Chondrocyte (in vitro differentiated cells): ENCODE measurements at places on chromosomes 4 and X. TPM values are rescaled to one million over a fixed set of nuclear protein-coding genes. Genes with fewer than 3 reads are reported as not detected.

DNA sequence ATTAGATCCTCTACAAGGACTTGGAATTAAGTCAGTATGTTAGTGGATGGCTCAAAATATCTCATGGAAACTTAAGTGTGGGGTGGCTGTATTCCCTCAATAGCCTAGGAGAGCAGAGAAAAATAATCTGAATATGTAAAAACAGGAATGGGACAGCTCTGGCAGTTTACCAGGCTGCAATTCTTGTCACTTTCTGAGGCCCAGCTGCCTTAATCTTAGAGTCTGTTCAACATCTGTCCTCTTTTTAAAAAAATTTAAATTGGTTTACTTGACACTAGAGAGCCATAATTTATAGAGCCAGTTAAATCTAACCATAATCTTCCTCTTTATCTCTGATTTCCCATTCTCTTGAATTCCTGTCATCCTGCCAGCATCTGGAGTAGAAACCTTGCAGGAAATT is 109.2 kb upstream of the CXCL13 start:
- no peak for DNase-seq

ZNF185 gene
- 6.0 to 14.0 TPM (median 13.7 TPM) in 3 replicates for total RNA-seq

DNA sequence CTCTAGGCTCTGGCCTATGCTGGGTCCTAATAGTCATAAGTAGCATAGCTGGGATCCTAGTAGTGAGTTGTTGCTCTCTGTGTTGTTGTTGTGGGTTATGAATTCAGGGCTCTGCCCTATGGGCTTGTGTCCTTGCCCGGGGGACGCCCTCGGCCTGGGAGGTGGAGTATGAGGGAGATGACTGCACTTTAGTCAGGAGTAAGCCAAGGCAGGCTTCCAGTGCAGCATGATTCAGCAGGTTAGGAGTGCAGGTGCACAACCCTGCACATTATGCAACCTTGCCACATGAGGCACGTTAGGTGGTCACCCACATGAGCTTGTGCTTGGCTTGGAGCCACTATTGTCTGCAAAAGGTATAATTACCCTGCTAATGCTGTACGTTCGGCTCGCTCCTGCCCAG is 58.4 kb upstream of the CCDC149 start:
- no peak for DNase-seq

PAK3 gene
- total RNA-seq = 0.27 to 0.46 TPM (median 0.41 TPM) in 3 replicates

DNA sequence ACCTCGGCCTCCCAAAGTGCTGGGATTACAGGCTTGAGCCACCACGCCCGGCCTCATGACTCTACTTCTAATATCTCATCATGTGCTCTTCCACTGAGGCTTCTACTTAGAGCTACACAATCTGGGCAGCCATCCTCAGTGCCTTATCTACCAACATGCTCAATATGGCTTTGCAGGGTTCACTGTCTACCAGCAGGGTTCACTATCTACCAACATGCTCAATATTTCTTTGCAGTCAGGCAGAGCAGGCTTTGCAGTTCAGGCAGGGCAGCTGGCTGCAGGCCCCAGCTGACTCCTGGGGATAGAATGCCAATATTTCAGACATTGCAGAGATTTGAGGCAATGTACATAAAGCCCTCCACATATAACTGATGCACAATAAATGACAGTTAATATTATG is 47.5 kb downstream of the PKD2 start:
- no peak for DNase-seq

GAGE12H gene
- total RNA-seq = not detected in 3 replicates

- no peak for DNase-seq
These were observed 244.3 kb downstream of the EVC2 start for GRCh38 chr4:5463936-5464650.

KIAA0232 gene
- total RNA-seq = 24.7 to 27.4 TPM (median 26.2 TPM) in 3 replicates

GRCh38 chr4:147543034-147543433 is 62.1 kb downstream of the EDNRA start:
- DNase-seq = no peak

FREM3 gene
- total RNA-seq = not detected in 3 replicates

DNA sequence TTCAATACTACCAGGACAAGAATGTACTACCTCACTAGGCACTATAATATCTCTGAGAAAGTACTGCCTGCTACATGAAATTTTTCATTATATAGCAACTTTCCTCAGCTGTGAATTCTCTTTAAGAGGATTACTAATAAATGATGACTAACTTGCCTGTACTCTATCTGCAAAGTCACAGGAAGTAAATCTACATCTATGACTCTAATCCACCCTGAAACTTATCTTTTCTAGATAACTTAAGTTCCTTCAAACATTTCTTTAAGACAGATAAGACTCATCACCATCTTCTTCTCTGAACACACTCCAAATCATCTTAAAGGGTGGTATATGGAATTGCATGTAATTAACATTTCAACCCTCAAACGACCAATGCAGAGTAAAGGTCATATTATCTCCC is 28.8 kb downstream of the RPS6KA3 start:
- no peak for DNase-seq

ITM2A gene
- total RNA-seq = 0.56 TPM in 1 of 3 replicates, not detected in the others

RTL5 gene
- total RNA-seq = 8.5 to 14.4 TPM (median 14.1 TPM) in 3 replicates

DNA sequence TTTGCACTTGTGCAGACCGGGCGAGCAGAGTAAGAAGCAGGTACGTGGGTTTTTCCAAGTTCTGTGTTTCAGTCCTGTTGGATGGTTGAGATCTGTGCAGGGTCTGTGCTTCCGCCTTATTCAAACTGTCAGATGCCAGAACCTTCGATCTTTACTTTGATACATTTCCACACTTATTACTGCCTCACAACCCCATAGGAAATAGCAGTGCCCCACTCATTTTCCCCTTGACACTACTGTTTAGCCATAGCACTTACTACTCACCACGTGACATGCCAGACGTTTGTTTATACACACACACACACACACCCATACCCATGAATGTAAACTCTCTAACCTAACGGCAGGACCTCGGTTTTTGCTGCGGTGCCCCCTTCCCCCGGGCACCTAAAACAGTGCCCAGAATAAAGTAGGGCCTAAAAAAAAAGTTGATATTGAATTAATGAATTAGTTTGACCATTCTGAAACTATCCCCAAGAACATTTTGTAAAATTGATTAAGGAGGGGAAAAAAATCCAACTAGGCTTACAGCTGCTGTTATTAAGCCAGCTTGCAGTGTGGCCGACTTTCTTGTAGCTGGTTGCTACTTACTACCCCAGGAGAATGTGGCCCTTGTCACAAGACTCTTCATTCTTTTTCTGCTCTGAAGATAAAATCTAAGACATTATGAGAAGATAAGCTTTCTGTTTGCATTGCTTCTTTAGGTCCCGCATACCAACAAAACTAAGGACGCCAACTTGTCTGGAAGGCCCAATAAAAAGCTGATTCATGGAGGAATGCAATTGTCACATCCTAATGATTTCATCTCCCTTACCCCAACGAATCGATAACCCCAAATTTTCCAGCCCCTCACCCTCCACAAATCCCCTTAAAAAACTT is 704 bp upstream of the SEPSECS start:
- no peak for DNase-seq

GRCh38 chr4:21652508-21653231 is 295.9 kb downstream of the KCNIP4 start:
- no peak for DNase-seq

DNA sequence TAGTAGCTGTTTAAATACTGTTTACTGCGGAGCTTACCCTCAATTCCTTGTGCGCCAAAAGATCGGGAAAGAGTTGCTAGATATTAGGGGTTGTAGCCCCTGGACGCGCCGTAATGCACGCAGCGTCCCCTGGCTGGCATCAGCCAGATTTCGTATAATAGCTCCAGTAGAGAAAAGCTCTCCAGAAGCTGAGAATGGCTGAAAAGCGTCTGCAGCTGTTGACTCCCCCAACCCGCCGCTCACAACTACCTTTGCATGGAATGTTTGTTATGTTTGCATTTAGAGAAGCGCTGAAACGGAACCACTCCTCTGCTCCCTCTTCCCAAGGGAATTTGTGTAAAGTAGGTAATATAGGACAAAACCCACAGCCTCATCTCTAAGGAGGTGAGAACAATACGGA is 3.7 kb downstream of the DOCK11 start:
- DNase-seq = no peak

GRCh38 chr4:152727784-152728183 is 48.0 kb upstream of the TMEM154 start:
- no peak for DNase-seq

MID1 gene
- total RNA-seq = 12.0 to 13.9 TPM (median 12.1 TPM) in 3 replicates

AMBN gene
- not detected in 3 replicates for total RNA-seq

GRCh38 chrX:21734175-21734574 is 23.7 kb downstream of the SMPX start:
- no peak for DNase-seq

PPEF1 gene
- 0.33 to 2.2 TPM (median 0.57 TPM) in 3 replicates for total RNA-seq

- no peak for DNase-seq
These were observed 34.1 kb upstream of the GAB1 start for GRCh38 chr4:143302536-143302935.

GRCh38 chrX:96722781-96723180 is 38.1 kb downstream of the DIAPH2 start:
- no peak for DNase-seq

GRCh38 chr4:10084651-10085358 is 31.8 kb downstream of the WDR1 start:
- DNase-seq = peak; percentile 72

MBNL3 gene
- 3.8 to 7.5 TPM (median 4.5 TPM) in 3 replicates for total RNA-seq

DNA sequence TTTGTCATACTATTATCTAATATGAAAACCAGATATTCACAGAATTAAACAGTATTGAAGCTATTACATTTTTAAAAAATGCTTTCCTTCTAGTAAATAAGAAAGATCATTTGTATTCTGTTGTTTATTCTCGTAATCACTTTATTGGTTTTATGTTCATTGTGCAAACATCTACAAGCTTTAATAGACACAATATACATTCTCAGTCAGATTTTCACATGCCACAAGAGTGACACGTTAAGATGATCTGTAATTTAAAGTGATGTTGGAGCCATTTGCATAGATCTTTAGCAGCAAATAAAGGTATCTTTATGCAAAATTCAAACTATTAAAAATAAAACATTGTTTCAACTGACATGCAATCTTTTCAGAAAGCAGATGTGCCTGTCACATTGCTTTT is 469.9 kb downstream of the PCDH11X start:
- DNase-seq = no peak

MND1 gene
- total RNA-seq = 0.90 to 3.5 TPM (median 2.2 TPM) in 3 replicates

DNA sequence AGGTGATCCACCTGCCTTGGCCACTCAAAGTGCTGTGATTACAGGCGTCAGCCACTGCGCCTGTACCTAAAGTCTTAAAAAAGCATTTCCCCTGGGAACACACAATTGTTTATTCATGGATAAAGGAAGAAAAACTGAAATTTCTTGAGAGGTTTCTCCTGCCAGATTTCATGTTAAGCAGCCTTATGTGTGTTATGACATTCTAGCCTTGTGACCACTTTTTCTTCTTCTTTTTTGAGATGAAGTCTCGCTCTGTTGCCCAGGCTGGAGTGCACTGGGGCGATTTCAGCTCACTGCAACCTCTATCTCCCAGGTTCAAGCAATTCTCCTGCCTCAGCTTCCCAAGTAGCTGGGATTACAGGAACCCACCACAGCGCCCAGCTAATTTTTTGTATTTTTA is 57.8 kb upstream of the PLAC8 start:
- DNase-seq = no peak

DNA sequence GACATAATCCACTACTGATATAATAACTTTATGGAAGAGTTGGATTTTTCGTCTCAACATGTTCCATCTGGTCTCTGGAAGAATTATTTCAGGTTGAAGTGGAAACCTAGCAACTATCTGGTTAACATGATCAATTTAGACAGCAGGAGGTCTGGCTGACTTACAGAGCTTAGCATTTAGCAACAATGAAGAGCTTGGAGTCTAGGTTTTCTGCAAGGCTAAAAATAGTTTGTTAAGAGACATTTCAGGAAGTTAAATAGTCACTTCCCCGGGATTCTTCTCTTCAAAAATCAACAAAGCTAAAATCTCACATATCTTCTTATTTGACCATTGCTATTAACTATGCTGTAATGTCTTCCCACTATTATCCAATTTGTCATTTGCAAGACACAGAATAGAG is 418.6 kb upstream of the DIPK2B start:
- no peak for DNase-seq

- no peak for DNase-seq
These were observed 108.9 kb downstream of the DLG3 start for GRCh38 chrX:70553516-70553915.

GRCh38 chr4:134567461-134567860 is 365.9 kb upstream of the PABPC4L start:
- DNase-seq = no peak
